ENCODE measurements at places on chromosomes 5 and 9. TPM values are rescaled to one million over a fixed set of nuclear protein-coding genes. Genes with fewer than 3 reads are reported as not detected.

DNA sequence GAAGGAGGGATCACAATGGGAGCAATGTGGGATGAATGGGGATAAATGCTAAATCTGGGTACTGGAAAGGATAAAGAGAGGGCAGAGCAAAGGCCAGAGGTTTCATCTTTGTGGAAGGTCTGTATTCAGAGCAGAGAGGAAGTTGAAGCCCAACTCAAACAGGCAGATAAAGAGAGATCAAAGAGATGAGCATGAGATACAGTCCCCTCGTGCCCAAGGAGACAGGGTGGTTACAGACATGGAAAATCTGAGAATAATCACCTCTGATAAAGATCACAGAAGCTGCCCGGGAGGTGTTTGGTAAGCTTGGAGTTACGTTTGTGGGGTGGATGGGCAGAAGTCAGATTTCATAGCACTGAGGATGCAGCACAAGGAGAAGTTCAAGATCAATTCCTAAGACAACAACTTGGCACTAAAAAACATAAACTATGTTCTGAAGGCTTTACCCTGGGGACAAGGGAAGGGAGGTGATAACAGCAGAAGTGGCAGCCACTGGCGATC, 459 bp upstream of the ERAP2 start:
- DNase-seq = no peak

GRCh38 chr9:82574911-82575310, 488.0 kb downstream of the RASEF start:
- no peak for DNase-seq

- DNase-seq = no peak
Observed at GRCh38 chr5:1294206-1294834, 548 bp downstream of the TERT start.

DNA sequence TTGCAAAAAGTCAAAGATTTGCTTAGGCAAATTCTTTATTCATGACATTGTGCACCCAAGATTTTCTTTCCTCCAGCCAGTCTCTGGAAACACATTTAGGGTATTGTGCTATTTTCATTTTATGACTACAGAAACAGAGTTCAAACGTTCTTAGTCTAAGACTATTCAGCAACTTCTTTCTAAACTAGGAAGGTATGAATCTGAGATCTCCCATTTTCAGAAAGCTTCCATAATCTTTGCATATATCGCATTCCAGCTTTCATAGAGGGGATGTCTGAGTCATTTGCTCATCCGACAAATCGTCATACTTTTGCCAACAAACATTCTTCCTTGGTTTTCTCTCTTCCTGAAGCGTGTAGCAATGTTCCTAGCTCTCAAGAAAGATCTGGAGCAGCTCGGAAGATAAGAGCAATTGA, 1.6 kb upstream of the PAPPA start:
- peak; percentile 7 for DNase-seq

DNA sequence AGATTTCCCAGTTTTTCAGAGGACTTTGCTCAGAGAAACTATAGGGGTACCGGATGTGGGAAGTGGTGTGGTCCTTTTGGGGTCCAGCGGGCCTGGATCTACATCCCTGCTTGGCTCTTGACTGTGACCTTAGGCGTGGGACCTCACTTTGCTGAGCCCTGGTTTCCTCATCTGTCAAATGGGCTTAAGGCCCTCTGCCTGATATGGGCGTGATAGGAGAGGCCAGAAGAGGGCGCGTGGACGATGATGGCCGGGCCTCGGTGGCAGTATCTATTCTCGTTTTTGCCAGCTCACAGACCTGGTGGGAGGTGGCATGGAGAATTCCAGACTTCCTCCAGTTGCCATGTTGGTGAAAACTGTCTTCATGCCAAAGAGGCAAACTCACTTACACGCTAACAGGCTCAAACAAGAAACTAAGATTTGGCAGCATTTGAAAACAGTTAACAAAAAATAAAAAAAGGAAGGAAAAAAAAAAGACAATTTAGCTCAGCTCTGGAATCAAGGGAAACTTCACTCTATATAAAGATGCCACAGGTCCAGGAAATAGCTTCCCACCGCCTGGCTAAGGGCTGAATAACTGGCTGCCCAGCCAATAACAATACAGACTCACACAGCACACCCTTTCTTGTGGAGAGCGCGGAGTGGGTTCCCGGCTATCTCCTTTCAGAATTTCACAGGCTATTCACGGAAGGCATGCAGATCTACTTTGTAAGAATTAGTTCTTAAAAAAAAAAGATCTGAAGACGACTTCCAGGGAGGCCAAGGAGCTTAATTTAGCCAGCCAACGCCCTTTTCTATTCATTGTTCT, 1.7 kb downstream of the SH3PXD2B start:
- DNase-seq = no peak

Gene DBH
- total RNA-seq = not detected
